SHP77 treated with DMSO at 0.1 percent for 48 hours (cell line): ENCODE measurements at places on chromosomes 13 and 19.

DNA sequence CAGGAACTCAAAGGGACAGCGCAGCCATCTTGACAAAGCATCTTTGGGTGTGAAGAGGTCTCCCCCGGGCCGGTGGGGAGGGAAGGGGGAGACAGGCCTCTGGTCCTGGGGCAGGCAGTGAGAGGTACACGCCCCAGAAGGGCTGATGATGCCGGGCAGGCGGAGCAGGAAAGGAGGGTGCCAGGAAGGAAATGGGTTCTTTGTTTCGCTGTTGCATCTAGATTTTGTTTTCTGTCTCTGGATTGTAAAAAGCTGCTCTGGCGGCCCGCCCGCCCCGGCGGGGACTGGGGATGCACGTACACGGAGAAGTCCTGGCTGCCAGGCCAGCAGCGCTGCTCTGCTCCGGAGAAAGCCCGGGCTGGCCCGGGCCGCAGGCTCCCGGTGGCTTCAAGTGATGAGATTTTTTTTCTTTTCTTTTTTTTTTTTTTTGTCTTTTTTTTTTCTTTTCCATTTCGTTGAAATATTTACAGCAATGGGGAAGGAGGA is 13.2 kb upstream of the ASF1B start:
- no peak for DNase-seq

- no peak for DNase-seq
Observed at GRCh38 chr13:71460211-71460610, 406.8 kb downstream of the DACH1 start.

GRCh38 chr19:6891761-6892385 is 4.5 kb downstream of the ADGRE1 start:
- no peak for DNase-seq

GRCh38 chr19:873084-873483 is 13.6 kb downstream of the CFD start:
- no peak for DNase-seq

DNA sequence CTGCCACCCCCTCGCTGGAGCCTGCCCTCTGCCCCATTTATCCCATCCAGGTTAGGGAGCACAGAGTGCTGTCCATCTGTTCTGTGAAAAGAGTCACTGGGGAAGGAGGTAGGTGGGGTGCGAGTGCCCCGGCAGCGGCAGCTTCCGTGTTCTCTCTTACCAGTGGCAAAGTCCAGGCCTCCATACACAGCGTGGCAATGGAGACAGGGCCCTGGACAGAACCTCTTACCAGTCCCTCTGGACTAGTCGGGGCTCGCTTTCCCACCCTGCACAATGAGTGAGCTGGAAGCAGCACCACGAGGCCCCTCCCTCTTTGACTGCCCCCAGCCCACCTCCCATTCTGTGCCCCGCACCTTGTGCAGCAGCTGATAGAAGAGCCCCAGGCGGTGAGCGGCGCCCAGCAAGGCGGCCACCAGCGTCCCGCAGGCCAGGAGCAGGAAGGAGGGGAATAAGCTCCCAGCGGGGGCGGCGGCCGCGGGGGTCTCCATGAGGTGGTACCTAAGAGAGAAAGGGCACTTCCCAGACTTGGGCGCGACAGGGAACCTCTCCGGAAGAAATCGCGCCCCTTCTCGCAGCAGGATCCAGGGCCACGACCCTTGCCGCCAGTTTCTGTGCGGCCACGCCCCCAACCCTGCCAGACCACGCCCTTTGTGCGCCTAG is 17.5 kb downstream of the SYDE1 start:
- DNase-seq = no peak

DNA sequence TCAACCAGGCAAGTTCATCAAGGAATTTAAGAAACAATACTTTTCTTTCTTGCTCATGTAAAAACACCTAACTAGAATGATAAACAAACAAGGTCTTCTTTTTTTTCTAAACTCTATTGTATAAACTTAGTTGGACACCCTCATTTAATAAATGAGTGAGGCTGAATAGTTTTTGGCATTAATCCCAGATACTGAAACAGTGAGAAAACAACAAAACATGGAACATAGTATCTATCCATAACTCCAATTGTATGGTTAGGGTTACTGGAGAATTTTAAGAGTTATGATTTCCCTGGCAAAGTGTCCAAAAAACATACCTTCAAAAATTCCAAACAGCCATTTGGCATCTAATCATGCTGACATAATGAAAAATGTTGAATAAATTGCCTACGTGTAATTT is 5.8 kb upstream of the POMP start:
- no peak for DNase-seq

- no peak for DNase-seq
Observed at GRCh38 chr13:109810761-109811510, 24.6 kb upstream of the IRS2 start.

DNA sequence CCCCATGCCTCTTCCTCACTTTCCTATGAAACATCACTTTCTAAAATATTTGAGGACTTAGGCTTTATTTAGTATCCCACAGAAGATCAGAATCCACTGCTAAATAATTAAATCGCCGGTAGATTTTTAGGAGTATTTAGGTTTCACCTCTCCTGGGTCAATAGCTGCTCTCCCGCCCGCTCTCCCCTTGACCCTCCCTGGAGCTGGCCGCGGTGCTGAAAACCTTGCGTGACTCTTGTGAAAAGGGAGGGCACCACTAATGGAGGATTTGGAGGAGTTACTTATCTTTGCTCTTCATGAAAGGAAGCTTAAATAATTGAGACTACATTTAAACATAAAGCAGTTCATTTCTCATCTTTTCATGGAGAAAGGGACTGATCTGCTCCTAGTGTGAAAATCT is 14.1 kb downstream of the POU4F1 start:
- DNase-seq = no peak
